ENCODE measurements at places on chromosomes 16 and 17.

- no peak for DNase-seq
Measured at GRCh38 chr17:48624544-48625494, 1.3 kb downstream of the HOXB9 start.

DNA sequence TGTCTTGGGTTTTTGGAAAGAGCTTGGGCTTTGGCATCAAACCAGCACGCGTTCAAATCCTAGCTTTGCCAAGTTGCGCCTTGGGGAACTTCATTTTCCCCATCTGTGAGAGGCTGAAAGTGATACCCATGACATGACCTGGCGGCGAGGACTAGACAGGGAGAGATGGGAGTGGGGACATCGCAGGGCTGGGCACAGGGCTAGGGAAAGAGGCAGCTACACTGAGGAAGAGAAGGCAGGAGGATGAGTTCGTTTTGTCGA, 202.9 kb downstream of the IRF8 start:
- DNase-seq: no peak

DNA sequence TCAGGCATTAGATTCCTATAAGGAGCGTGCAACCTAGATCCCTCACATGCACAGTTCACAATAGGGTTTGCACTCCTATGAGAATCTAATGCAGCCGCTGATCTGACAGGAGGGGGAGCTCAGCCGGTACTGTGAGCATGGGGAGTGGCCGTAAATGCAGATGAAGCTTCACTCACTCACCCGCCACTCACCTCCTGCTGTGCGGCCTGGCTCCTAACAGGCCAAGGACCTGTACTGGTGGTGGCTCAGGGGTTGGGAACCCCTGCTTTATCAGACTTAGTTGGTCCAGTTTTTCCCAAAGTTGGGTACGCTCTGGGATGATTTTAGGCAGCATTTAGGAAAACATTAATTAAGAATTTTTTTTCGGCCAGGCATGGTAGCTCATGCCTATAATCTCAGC, 103.8 kb downstream of the MARF1 start:
- no peak for DNase-seq

DNA sequence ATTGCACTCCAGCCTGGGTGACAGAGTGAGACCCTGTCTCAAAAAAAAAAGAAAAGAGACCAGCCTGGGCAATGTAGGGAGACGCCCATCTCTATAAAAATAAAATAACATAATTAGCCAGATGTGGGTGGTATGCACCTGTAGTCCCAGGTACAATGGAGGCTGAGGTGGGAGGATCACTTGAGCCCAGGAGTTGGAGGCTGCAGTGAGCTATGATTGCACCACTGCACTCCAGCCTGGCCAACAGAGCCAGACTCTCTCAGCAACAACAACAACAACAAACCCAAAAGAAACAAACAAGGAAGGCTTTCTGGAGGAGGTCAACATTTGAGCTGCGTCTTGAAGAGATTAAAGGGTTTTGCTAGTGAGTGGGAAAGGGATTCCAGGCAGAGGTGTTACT, 8.3 kb downstream of the EEF2K start:
- DNase-seq: no peak

DNA sequence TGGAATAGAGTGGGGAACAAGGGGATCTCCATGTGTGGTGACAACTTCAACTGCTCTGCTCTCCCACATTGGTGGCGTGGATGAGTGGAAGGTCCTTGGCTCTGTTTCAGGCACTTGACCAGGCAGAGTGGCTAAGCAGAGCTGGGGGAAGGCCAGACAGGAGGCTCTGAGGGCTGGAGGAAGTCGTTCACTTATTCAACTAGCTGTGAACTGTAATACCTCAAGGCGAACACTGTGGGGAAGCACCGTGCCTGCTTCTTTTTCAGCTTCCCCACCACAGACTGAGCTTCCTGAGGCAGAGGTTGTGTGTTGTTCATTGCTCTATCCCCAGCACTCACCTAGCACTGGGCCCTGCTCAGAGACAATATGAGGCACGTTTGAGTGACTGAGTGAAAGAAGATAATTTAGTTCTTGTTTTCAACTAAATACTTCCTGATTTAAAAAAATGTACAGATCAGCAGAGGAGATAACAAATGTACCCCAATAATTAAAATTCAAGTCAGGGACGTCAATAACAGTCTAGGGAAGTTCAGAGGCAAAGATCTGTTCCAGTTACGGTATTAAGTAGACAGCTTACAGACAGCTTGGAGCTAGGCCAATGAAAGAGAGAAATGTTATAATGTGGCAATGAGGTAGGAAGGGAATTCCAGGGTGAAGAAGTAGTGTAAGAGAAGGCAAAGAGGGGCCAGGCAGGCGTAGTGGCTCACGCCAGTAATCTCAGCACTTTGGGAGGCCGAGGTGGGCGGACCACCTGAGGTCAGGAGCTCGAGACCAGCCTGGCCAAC, 34.7 kb downstream of the MYO18A start:
- DNase-seq: no peak

DNA sequence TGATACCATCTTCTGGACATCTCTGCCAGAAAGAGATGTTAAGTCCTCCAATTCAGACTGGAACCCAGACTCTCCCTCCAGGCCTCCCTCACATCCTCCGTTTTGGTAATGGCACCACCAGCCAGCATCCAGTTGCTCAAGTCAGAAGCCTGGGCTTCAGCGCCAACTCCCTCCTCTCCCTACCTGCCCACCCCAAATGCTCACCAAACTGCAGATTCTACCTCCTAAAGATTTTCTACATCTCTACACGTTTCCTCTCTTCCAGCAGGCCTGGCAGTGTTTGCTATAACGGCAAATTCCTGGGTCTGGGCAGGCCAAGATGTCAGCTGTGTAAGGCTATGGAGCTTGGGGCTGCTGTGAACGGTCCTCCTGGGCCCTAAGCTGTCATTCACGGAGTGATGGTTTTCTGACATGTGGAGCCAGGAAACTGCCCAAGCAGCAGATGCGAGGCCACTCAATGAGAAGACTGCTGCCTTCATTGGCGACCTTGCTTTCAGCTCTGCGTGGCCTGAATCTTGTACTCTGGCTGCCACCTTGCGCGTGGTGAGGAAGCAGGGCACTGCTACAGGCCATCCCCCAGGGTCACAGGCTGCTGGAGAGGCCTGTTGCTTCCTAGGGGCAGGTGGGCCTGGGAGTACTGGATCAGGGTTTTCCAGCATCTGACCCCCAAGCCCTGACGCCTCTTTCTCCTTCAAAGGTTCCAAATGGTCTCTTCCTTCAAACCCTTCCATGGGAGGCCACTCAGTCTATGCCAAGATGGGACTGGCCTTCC, 37.7 kb downstream of the TBX4 start:
- no peak for DNase-seq

- DNase-seq: no peak
Measured at GRCh38 chr16:80985611-80986010, 21.1 kb downstream of the CMC2 start.

GRCh38 chr17:83101805-83102480, 22.5 kb downstream of the METRNL start:
- DNase-seq: no peak

- no peak for DNase-seq
Measured at GRCh38 chr17:39782980-39783379, 45.2 kb downstream of the GRB7 start.

GRCh38 chr17:83083368-83084201, 4.2 kb downstream of the METRNL start:
- peak; percentile 91 for DNase-seq

- DNase-seq: no peak
Measured at GRCh38 chr16:86681757-86682106, 103.4 kb downstream of the FOXL1 start.

DNA sequence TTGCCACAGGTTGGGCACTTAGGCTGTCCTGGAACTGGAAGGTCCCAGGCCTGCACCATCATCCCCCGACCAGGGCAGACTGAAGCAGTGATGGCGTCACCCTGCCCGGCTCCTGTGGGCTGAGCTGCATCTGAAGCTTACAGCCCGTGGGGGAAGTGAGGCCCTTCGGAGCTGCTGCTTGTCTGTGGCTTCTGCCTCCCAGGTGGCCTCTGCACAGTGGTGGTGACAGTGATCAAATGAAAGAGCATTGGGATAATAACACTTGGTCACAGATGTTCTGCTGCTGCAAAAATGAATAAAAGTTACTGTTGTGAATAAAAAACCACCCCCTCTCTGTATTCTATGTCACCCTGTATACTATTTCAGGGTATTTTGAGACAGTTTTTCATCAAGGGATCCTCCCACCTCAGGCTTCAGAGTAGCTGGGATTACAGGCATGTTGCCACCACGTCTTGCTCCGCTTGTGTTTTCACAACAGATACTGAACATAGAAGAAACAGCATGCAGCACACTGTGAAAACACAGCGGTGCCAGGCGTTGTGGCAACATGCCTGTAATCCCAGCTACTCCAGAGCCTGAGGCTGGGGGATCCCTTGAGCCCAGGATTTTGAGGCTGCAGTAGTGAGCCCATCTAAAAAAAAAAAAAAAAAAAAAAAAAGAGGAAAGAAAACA, 165.0 kb downstream of the LGALS9B start:
- no peak for DNase-seq

GRCh38 chr16:11140867-11141266, 115.1 kb downstream of the SOCS1 start:
- no peak for DNase-seq

DNA sequence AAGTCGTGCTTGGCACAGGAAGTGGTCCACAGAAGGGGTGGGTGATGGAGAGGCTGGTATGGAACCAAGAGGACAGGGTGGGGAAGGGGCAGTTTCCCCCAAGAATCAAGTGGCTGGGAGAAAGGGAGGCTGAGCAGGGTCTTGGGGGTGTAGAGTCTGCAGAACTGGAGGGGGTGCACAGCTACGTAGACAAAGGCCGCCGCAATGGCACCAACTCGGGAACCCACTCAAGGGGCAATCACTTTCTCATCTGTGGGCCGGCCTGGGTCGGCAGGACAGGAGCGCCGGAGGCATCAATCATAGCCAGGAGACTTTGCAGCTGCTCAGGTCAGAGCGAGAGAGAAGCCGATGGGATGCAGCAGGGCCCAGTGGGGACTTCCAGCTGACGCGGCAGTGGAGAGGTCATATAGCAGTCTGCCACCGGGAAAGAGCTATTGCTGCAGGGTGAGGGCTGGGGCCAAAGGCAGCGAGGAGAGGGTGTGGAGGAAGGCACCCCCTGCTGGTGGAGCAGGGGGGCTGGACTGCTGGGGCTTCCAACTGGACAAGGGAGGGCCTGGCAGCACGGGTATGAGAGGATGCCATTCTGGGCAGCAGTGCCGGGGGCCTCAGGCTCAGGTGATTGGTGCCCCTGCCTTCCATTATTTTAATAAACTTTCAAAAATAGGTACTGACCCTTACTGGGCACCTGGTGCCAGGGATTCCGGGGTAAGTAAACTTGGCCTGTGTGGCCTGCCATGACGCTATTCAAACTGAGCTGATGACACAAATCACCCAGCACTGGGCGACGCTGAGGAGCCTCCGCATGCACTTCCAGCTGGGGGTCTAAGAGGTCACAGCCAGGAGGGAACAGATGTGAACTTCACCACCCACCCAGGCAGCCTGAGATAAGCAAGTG, 52.5 kb upstream of the MTSS2 start:
- no peak for DNase-seq

- DNase-seq: no peak
Measured at GRCh38 chr16:54327609-54328008, 41.0 kb upstream of the IRX3 start.

GRCh38 chr16:53559270-53559951, 56.4 kb upstream of the AKTIP start:
- no peak for DNase-seq

- no peak for DNase-seq
Measured at GRCh38 chr16:56268799-56269198, 77.5 kb downstream of the GNAO1 start.

DNA sequence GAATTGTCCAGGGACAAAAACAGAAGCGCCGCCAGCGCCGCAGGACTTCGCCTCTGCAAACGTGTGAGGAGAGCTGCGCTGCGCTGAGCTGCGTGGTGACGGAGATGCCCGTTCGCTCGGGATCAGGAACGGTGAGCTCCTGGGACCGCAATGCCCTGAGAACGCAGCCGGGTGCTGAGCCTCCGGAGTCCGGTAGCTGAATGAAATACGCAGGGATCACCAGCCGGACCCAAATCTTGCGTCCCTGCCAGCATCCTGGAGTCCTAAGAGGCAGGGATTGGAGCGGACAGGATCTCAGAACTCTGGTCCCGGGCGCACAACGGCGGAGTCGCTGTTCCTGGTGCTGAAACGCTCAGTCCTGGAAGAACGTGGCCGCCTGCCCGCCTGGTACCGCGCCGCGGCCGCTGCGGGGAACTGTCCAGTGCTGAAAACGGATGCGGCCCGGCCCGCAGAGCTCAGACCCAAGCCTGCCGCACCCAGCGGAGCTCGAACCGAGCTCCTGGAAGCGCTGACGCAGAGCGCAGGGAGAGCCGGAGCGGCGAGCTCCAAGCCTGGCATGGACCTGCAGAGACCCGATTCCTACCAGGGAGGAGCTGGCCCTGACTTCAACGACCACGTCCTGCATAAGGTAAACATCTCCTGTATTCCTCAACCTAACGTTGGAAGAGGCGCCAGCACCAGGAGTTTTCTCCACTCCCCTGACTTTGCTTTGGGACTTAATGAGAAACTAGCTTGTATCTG, 41.5 kb downstream of the CD300LF start:
- peak; percentile 42 for DNase-seq

DNA sequence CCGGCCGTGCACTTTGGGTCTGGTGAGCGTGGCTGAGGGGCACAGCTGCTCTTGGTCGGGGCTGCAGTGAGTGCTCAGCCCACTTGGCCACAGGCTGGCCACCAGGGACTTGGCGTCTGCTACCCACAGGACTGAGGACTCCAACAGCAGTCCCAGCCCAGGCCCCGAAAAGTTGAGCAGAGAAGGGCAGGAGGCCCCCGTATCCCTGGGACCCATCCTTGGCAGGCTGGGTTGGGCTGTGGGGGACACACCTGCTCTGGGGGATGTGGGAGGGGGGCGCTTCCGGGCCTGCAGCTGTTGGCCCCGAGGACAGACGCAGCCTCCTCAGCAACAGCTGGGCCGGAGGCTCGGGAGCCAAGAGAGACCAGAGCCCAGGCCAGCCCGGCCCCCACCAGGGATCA, 19.4 kb upstream of the SSTR5 start:
- no peak for DNase-seq

- DNase-seq: no peak
Measured at GRCh38 chr16:31561426-31562233, 33.9 kb downstream of the AHSP start.

- no peak for DNase-seq
Measured at GRCh38 chr16:14219983-14220382, 148.9 kb downstream of the MRTFB start.

GRCh38 chr16:67862623-67863583, 9.9 kb upstream of the EDC4 start:
- DNase-seq: no peak

GRCh38 chr17:8766731-8767130, 8.4 kb upstream of the SPDYE4 start:
- DNase-seq: no peak

- DNase-seq: no peak
Measured at GRCh38 chr16:74667255-74667700, 601 bp upstream of the RFWD3 start.

GRCh38 chr17:63850401-63850800, 7.9 kb upstream of the SMARCD2 start:
- DNase-seq: no peak

- DNase-seq: no peak
Measured at GRCh38 chr17:59328601-59329000, 2.9 kb upstream of the YPEL2 start.

GRCh38 chr17:39069114-39069756, 82.2 kb downstream of the PLXDC1 start:
- no peak for DNase-seq

- no peak for DNase-seq
Measured at GRCh38 chr16:10923650-10924214, 18.5 kb downstream of the DEXI start.

- DNase-seq: no peak
Measured at GRCh38 chr17:9672266-9672665, 26.9 kb downstream of the USP43 start.
